ENCODE measurements at places on chromosomes 1 and 21.

- DNase-seq: no peak
These were observed 2.8 kb upstream of the ABCG1 start for GRCh38 chr21:42215942-42216725.

- DNase-seq: no peak
These were observed 32.8 kb upstream of the PWP2 start for GRCh38 chr21:44074315-44074958.

DNA sequence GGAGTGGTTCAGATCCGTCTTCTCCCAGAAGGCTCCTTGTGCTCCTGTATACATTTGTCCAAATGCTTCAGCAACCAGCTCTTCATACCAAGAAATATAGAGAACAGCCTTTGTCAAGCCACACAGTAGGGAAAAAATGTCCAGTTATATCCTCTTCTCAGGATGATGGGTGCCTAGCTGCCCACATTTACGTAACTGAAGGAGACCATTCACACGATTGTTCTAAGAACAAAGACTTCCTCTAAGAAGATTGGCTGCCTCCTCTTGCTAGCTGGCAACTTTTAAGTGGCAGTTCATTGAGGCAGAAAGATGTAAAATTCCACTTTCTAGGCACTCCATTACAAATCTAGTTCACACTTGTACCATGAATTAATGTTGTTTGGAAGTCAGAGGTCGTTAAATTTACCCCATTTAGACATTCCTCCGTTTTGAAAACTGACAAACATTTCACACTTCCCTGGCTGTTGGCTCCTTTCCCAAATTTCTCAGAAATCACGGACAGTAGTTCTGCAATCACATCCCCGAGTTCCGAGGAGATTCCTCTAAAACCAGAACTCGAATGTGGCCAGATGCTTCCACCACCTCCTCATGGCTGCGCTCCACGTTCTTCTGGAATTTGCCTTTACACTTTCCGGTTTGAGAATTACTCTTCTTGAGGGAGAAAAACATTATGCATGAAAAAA is 45.6 kb upstream of the CSF1 start:
- DNase-seq: no peak

DNA sequence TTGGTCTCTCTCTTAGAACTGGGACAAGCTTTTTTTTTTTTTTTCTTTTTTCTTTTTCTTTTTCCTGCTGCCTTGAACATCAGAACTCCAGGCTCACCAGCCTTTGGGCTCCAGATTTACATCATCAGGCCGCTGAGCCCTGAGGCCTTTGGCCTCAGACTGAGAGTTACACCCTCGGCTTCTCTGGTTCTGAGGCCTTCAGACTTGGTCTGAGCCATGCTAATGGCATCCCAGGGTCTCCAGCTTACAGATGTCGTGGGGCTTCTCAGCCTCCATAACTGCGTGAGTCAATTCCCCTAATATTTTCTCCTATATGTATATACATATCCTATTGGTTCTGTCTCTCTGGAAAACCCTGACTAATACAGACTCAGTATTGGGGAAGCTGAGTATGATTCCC is 36.5 kb upstream of the RC3H1 start:
- no peak for DNase-seq

- no peak for DNase-seq
These were observed 736 bp upstream of the BARHL2 start for GRCh38 chr1:90717665-90718410.

GRCh38 chr1:20521960-20522861 is 14.3 kb upstream of the MUL1 start:
- no peak for DNase-seq
